ENCODE measurements at places on chromosomes 5 and 9.

DNA sequence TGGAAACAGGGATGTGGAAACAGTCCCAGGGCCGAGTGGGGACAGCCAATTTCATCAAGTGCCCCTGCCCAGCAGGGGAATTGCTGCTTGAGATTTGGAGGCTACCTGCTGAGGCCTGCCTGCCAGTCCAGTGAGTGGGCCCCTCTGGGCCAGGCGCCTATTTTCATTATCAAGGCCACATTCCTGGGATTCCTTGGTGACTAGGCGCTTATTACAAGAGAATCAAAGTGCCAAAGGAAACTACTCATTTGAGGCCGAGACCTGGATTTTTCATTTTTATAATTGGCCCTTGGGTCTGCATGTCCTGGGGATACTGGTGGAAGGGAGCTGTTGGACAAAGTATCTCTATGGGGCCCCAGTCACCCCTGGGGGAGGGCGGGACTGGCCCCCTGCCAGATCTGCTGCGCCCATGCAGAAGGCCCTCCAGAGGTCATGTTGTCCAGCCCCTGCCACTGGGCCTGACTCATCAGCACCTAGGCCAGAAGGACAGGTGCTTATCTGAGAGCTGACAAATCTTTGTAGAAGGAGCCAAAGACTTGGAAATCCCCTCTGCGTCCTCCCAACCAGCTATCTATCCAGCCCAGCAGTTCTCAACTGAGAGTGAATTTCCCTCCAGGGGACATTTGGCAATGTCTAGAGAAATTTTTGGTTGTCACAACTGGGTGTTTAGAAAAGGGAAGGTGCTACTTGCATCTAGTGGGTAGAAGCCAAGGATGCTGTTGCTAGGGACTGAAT, 45.6 kb downstream of the FOXI1 start:
- peak; percentile 69 for DNase-seq

DNA sequence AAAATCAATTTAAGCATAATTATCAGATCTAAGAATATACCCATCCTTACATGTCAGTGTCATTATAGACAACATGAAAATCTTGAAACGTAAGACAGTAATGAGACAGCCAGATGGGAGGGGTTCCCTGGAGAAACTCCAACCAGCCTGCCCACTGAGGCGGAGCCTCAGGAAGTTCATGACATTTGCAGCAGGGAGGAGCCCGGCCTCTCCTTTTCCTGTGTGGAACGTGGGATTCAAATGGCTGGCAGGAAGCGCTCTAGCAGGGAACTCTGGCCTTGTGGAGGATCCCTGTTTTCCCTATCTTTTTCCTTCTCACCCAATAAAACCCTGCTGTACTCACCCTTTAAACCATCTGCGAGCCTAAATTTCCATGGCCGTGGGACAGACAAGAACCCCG, 176.6 kb upstream of the KCNN2 start:
- DNase-seq: no peak

DNA sequence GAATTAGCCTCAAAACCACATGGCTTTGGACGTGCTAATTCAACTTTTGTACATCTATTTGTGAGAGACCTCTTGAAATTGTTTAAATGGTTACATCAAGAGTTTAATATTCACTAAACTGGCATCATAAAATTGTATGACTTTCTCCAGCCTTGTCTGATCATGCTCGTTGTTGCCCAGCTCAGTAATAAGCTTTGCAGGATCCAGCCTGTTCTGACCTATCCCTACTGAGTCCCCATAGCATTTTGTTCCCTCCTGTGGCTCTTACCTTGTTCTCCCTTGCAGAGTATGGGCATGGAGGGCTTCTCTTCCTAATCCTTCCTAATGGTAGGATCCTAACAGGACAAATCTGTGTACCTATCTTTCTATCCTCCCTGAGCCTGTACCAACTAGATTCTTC, 6.3 kb downstream of the EXOSC3 start:
- no peak for DNase-seq

- DNase-seq: no peak
These were observed 94.4 kb downstream of the USP20 start for GRCh38 chr9:129929496-129930125.

DNA sequence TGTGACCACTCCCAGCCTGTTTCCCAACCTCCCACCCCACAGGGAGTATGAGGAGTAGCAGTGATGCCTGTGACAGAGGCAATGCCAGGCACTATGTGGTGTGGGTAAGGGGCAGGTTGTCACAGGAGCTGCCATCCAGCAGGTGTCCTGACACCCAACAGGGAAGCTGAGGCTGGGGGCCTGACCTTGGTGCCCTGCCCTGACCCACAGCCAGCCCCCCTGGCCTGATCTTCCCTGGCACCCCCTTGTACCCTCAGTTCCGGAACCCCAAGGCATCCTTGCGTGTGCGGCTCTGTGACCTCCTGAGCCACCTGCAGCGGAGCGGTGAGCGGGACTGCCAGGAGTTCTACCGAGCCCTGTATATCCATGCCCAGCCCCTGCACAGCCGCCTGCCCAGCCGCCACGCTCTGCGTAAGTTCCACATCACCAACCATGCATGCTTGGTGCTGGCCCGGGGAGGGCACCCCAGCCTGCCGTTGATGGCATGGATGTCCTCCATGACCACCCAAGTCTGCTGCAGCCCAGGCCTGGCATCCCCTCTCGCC, 14.4 kb downstream of the CARD19 start:
- no peak for DNase-seq

- no peak for DNase-seq
These were observed 18.9 kb upstream of the CLINT1 start for GRCh38 chr5:157877821-157878220.

GRCh38 chr5:122965111-122965510, 71.4 kb downstream of the PPIC start:
- DNase-seq: no peak

GRCh38 chr5:174363934-174364333, 318.4 kb downstream of the NSG2 start:
- DNase-seq: no peak

DNA sequence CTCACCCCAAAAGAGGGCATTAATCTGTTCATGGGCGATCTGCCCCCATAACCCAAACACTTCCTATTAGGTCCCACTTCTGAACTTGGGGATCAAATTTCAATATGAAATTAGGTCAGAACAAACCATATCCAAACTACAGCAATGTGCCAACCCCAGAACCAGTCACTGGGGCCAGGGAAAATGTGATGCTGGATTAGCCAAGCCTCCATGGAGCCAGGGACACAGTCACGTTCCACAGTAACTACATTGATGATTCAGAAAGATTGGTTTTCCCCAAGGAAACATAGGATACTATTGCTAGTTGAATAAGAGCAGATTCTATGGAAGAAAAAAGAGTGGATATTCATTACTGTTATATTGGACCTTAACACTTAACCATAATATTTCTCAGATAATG, 84.2 kb downstream of the GIN1 start:
- DNase-seq: no peak

DNA sequence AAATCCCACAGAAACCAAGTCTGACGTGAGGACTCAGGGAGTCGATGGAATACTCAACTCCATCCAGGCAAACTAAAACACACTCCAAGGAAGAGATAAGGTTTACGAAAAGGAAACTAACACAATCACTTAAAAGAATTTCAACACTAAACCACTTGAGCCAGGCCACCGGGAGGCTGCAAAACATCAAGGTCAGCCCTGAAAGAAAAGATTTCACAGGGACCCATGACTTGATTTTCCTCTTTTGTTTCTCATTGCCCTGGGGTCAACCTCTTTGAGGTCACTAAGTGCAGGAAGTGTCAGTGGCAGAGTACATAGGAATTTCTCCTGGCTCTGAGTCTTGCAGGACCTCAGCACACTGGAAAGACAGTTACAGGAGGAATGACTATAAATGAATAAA, 77.8 kb upstream of the TARS1 start:
- DNase-seq: no peak

DNA sequence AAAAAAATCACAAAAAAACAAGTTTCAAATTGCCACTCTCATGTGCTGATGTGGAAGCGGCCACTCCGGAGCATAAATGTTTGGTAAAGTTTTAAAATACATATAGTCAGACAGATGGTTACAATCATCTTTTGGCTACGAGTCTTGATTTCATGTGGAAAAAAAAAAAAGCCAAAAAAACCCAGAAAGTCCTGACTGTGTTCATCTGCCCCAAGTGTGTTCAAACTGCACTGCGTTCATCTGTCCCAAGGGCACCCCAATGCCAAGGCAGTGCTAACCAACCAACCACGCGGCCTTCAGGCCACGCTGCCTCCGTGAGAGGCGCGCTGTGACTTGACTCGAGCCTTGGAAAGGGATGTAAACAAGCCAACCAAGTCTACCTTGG, 127.1 kb downstream of the MYO10 start:
- DNase-seq: no peak

DNA sequence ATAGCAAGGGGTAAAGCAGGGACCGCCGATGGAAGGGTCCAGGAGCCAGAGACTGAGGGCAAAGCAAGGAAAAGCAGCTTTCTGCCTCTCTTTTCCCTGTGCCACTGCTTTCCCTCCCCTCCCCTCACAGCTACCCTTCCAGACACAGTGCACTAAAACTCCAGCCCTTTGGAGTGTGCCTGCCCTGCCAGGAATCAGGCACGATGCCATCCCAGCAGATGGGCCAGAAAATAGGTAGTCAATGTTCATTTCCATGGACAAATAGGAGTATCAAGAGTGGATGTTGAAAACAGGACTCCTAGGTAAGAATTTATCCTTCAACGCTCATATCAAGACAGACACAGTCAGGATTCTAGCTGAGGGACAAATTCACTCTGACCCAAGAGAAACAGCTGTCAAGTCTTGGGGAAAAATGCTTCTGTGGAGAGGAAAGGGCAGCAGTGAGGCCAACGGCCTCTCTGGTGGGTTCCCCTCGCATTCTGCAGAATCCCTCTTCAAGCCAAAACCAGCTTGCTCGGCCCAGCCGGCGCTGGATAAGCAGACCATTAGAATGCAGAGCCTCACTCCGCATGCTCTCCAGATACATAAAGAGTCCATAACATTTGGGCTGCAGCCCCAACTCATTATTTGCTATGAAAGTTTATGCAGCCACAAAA, 138.0 kb downstream of the CAAP1 start:
- no peak for DNase-seq

GRCh38 chr5:29568028-29568427, 1625.5 kb upstream of the CDH6 start:
- no peak for DNase-seq

DNA sequence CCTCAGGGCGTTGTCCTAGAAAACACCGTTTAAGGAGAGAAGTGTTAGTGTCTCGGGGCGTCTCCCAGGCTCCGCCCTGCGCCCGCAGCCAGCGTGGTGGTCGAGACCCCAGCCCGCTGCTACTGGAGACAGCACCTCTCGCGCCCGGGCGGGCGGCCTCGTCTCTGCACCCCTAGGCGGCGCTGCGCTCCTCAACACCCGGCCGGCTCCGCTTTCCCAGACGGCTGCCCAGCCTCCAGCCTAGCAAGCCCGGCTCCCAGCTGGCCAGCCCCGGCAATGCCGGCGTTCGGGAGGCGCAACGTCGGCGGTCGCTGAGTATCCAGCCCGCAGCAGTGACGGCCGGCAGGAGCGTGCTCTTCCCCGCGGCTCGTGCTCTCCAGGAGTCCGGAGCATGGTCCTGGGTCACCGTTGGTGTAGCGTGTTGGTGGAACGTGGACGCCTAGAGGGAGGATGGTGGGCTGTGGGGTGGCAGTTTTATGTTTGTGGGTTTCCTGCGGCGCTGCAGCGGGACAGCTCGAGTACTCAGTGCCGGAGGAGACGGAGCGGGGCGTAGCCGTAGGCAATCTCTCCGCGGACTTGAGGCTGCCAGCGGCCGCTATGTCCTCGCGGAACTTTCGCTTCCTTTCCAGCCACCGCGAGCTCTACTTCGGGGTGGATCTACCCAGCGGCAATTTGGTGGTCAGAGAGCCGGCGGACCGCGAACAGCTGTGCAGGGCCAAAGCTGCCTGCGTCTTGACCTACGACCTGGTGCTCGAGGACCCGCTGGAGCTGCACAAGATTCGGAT, 536 bp downstream of the PCDHAC1 start:
- no peak for DNase-seq

DNA sequence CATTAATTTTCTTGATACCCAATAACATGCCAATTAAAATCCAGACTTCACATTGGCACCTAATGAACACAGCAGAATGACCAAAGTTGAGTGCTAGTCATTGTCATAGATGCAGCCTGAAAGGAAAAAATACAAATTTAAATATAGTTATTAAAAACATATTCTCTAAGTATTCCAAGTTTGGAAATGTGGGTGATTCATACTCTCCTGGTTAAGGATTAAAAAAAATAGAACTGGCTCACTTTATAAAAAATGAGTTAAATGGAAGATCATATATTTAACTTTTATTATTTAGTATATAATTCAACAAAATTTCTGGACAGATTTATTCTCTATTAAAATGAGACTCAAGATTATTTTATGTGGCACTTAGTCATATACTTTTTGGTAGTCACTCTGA, 33.2 kb upstream of the RICTOR start:
- DNase-seq: no peak

DNA sequence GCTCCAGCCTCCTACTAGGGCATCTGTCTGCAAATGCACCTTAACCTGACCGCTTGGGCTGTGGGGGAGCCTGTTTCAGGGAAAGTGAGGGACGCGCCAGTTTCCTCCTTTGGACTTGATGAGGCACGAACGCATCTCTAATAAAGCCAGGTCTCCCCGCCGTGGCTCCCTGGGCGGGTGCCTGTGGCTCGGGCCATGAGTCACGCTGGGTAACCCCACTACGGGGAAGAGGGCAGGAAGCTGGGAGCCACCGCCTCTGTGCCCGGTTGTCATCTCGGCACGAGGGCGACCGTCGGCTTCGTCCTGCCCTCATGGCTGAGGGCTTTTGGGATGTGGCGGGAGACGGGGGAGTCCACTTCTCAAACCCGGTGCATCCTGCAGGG, 12.1 kb downstream of the NOTCH1 start:
- no peak for DNase-seq

- peak; percentile 53 for DNase-seq
These were observed 59.9 kb downstream of the CAVIN4 start for GRCh38 chr9:100637787-100638186.

- no peak for DNase-seq
These were observed 36.9 kb downstream of the FEM1C start for GRCh38 chr5:115507681-115508080.

- DNase-seq: no peak
These were observed 157.4 kb downstream of the ARSB start for GRCh38 chr5:78827725-78828124.

DNA sequence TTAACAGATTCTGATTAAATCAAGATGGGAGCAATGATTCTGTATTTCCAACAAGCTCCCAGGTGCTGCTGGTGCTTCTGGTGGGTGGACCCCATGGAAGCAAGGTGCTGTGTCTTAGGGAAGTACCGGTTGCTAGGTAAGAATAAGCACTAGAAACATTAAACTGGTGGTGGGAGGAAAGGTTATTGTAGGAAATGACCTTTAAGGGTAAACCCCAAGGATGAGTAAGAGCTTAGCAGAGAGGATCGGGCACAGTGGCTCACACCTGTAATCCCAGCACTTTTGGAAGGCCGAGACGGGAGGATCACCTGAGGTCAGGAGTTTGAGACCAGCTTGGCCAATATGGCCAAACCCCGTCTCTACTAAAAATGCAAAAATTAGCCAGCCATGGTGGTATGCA, 16.2 kb upstream of the CREBRF start:
- DNase-seq: no peak

GRCh38 chr5:33010846-33011245, 299.7 kb downstream of the NPR3 start:
- DNase-seq: no peak

GRCh38 chr5:122755783-122756182, 19.1 kb upstream of the SNX2 start:
- no peak for DNase-seq
